ENCODE measurements at places on chromosomes 16 and 17. TPM values are rescaled to one million over a fixed set of nuclear protein-coding genes. Genes with fewer than 3 reads are reported as not detected.

DNA sequence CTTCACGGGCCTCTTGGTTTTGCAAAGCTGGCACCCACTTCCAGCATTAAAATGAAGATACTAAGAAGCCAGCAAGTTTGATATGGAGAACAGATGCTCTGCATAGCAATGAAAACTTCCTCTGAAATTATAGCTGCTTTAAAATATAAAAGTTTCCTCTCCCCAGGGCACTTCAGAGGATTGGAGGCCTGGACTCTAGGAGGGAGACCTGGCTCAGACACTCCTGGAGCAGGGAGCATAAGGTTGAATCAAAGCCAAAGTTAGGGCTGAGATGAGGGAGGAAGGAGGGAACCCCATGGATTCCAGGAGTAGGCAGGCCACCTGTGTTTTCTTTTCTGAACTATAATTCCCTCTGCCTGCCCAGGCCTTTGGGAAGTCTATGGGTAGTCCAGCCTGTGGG is 176.0 kb upstream of the RPL38 start:
- DNase-seq, result no peak
- no peaks in the 10 kb centered on the region for H3K36me3 ChIP-seq

- H3K27me3 ChIP-seq, result no peaks in the 10 kb centered on the region
- H3K4me3 ChIP-seq, result no peak overlapping the region
- no peaks in the 10 kb centered on the region for H3K36me3 ChIP-seq
- no peak for DNase-seq
Observed at GRCh38 chr17:13046361-13046760, 28.5 kb upstream of the ELAC2 start.

The FADS6 gene
- not detected for total RNA-seq

GRCh38 chr16:77711775-77712174 is 10.5 kb upstream of the NUDT7 start:
- H3K27ac ChIP-seq, result no peak overlapping the region
- H3K4me3 ChIP-seq, result no peak overlapping the region
- DNase-seq, result no peak
- H3K4me1 ChIP-seq, result no peaks in the 10 kb centered on the region

The DLX3 gene
- not detected for total RNA-seq

- peak overlapping the region; percentile 71 for H3K4me3 ChIP-seq
- peak; percentile 77 for DNase-seq
- H3K4me1 ChIP-seq, result peaks cover 38% of the 10 kb centered on the region
- peaks cover 70% of the 10 kb centered on the region for H3K36me3 ChIP-seq
- no peaks in the 10 kb centered on the region for H3K27me3 ChIP-seq
- H3K27ac ChIP-seq, result peak overlapping the region; percentile 81
Observed at GRCh38 chr16:89764711-89765201, 43.4 kb downstream of the ZNF276 start.

The CNTNAP1 gene
- 3.0 TPM for total RNA-seq

The G6PC1 gene
- total RNA-seq, result not detected

The RDM1 gene
- total RNA-seq, result 2.6 TPM

DNA sequence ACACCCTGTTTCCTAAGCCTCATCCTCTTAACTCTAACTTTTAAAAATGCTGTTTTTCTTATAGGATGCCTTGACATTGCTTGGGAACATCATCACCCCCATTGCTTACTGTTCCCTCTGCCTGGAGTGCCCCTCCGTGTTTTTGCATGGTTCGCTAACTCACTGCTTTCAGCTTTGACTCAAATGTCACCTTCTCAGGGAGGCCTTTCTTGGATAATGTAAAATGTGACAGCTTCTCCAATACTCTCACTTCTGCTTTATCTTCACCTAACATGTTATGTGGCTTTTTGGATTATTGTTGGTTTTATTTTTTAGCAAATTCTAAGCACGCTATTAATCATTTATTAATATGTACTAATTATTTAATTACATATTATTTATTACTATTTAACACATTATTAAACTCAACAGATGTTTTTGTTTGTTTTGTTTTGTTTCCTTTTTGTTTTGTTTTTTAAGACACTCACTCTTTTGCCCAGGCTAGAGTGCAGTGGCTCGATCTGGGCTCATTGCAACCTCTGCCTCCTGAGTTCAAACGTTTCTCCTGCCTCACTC is 3.8 kb downstream of the CRYM start:
- DNase-seq, result no peak
- peaks cover 2% of the 10 kb centered on the region for H3K4me1 ChIP-seq
- peaks cover 47% of the 10 kb centered on the region for H3K27me3 ChIP-seq
- no peak overlapping the region for H3K4me3 ChIP-seq
- no peaks in the 10 kb centered on the region for H3K36me3 ChIP-seq

The TMIGD1 gene
- total RNA-seq, result not detected

DNA sequence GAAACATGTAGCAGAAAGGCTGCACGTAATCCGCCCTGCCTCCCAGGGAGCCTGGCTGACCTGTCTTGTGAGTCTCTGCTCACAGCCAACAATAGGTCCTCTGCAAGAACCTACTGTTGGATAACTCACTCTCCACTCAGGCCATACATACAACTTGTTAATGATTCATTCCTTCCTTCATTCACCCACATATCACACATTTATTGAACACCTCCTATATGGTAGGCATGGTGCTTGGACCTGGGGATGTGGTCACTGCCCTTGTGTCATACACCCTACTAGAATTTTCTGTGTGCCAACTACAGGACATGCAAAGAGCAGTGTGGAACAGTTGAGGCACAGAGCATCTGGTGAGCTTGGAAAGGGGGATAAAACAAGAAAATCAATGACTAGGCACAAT is 28.1 kb upstream of the HNF1B start:
- H3K27me3 ChIP-seq, result peaks cover 8% of the 10 kb centered on the region
- peak overlapping the region; percentile 29 for H3K4me3 ChIP-seq
- DNase-seq, result no peak
- no peaks in the 10 kb centered on the region for H3K36me3 ChIP-seq
- peak overlapping the region; percentile 88 for H3K27ac ChIP-seq

The EPX gene
- not detected for total RNA-seq

The SCGB1C2 gene
- total RNA-seq, result not detected

- H3K27ac ChIP-seq, result peak overlapping the region; percentile 63
- H3K4me3 ChIP-seq, result no peak overlapping the region
- H3K36me3 ChIP-seq, result no peaks in the 10 kb centered on the region
- DNase-seq, result no peak
Observed at GRCh38 chr16:78882751-78883150, 717.8 kb downstream of the MAF start.

The NXPH3 gene
- total RNA-seq, result not detected

Data from activated CD4-positive, alpha-beta T cell treated with anti-CD3 and anti-CD28 coated beads, Interleukin-2, amount 10 ng/mL, durations not matched to agents 24 days and 14 days (primary cell).